ENCODE measurements at places on chromosomes 3 and 15.

GRCh38 chr3:89059211-89059925, 48.1 kb upstream of the EPHA3 start:
- DNase-seq: no peak

- no peak for DNase-seq
These were observed 32.2 kb upstream of the ST8SIA2 start for GRCh38 chr15:92361321-92362000.

DNA sequence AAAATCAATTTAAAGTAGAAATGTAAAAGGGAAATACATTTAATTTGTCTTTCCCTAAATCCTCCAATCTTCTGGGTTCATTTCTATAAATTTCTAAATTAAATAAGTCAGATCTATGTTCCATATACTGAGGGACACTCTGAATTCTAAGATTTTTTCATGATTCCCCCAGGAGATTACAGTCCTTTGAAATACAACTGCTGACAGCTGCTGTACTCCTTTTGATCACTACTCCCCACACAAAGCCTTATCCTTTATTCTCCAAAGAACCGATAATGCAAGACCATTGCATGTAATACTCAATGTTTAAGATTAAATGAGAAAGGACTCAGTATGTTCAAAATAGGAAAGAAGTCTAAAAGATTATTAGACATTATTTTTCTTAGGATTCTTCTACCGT, 865.7 kb downstream of the EPHA3 start:
- no peak for DNase-seq

DNA sequence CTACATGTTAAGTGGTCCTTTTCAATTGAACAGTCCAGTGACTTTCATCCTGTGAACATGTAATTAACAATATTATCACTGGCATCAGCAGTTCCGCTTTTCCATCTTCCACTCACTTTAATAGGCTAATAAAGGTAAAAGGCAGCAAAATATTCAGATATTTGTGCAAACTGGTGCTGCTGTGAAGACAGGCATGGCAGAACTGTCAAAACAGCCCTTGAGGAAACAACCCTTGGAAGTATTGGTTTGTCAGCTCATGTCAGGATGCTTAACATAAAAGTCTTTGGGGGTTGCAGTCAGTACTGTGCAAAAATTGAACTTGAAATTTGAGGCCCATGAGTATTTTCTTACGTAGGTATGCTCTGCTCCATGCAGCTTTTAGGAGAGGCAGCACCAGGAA, 72.0 kb upstream of the CMTM7 start:
- DNase-seq: no peak

- no peak for DNase-seq
These were observed 260.0 kb upstream of the THBS1 start for GRCh38 chr15:39320886-39321285.

DNA sequence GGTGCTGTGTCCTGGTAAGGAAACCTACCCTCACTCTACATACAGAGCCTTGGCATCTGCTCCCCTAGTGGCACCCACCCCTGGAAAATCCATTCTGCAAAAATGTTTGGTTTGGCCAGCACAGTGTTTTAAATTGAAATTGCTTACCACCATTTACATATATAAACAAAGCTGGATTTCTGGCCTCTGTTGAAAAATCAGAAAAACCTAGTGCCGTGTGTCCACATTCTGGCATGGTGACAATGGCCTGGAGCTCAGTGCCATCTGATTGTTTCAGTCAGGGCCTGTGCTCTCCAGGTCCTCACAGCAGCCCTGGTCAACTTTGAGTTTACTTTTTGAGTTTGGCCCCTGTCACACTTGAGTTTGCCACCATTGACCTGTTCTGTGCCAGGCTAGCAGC, 2.9 kb upstream of the IL17RC start:
- DNase-seq: no peak

DNA sequence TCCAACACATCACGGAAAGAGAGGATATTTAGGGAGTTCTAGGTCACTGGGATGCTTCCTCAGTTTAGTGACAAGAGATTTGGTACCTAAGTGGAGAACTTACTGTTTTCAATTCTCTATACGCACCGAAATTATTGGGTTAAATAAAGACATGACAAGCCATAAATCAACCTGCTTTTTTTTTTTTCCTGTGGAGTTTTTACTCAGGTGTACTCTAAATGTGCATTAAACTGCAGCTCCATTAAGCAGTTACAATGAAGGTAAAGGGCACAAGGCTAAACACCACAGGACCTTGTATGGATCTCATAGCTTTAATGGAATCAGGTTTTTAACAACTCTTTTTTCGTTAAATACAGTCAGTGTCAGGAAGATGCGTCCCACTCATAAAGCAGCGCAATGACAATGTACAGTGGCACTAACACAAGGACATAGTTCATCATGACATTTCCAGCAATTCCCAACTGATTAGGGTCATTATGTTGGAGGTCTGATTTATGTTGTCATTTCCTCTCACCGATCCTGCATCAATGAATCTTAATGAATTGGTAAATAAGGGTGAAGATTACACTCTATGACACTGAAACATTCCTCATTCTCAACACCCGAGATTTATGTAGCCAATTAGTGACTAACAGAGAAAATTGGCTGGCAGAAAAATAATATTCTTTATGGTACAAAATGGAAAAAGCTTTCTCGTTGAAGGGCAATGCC, 355.2 kb downstream of the FOXP1 start:
- DNase-seq: no peak

DNA sequence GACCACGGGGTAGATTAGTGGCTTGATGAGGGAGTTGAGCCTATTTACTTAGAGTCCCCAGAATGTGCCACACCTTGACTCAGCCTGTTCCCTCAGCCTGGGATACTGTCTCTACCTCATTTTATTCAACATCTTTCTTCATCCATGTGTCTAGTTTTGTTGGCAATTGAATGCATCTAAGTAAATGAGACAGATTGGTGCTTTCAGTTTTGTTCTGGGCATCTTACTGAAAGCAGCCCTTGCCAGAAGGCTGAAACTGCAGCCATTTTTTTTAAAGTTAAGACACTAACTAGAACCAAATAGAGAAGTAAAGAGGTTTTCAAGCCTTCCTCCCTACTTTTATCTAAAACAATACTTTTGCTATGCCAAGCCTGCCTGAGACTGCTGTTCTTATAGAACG, 246.8 kb downstream of the SLCO3A1 start:
- no peak for DNase-seq

GRCh38 chr3:48634661-48635221, 520 bp downstream of the SLC26A6 start:
- peak; percentile 74 for DNase-seq

- DNase-seq: no peak
These were observed 62.1 kb upstream of the CCDC54 start for GRCh38 chr3:107315141-107315540.

GRCh38 chr3:21509731-21510470, 241.1 kb downstream of the ZNF385D start:
- DNase-seq: no peak

- DNase-seq: no peak
These were observed 767 bp downstream of the EPM2AIP1 start for GRCh38 chr3:36991923-36992805.

- DNase-seq: no peak
These were observed 121.3 kb upstream of the SOX14 start for GRCh38 chr3:137642831-137643230.

DNA sequence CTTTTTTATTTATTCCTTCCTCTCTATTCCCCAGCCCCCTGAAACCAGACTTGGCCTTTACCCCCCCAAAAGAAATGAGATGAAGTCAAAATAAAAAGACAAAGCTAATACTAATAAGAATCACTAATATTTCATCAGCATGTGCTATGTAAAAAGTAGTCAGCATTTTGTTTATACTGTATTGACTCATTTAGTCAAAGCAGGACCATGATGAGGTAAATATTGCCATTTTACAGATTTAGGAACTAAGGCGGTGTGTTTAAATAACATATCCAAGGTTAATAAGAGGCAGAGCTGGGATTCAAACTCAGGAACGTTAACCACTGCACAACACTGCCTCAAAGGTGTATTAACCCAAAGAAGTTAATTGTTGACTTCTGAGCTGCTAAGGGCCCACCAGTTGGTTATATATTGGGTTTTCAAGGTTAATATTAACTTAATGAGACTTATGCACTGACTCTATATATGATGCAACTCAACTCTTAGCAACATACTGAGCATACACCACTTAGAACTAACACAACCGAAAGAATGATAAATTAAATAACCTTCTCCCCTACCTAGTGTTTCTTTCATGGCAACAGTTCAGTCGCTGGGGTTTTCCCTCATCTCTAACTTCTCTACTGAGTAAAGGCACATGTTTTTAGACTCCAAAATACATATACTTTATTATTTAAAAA, 34.7 kb downstream of the FOXP1 start:
- no peak for DNase-seq

DNA sequence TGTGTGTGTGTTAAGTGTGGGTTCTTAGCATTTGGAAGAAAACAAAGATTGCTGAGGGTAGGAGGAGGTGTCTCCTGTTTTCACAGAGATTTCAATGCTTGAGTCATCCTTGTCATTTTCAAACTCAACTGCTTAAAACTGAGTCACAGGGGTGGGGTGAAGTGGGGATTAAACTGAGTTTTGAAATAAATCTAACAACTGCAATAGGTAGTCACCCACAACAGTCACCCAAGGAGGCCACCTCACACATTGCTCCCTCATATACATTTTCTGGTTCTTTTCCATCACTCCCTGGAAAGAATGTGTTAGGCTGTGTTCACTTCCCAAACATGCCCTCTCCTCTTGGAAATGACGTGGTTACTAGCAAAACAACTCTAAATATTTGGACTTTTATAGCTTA, 187.7 kb upstream of the CMC1 start:
- DNase-seq: no peak

GRCh38 chr3:158443632-158444031, 127.4 kb upstream of the MLF1 start:
- DNase-seq: no peak

GRCh38 chr3:99923873-99924272, 106.2 kb downstream of the CMSS1 start:
- DNase-seq: no peak

DNA sequence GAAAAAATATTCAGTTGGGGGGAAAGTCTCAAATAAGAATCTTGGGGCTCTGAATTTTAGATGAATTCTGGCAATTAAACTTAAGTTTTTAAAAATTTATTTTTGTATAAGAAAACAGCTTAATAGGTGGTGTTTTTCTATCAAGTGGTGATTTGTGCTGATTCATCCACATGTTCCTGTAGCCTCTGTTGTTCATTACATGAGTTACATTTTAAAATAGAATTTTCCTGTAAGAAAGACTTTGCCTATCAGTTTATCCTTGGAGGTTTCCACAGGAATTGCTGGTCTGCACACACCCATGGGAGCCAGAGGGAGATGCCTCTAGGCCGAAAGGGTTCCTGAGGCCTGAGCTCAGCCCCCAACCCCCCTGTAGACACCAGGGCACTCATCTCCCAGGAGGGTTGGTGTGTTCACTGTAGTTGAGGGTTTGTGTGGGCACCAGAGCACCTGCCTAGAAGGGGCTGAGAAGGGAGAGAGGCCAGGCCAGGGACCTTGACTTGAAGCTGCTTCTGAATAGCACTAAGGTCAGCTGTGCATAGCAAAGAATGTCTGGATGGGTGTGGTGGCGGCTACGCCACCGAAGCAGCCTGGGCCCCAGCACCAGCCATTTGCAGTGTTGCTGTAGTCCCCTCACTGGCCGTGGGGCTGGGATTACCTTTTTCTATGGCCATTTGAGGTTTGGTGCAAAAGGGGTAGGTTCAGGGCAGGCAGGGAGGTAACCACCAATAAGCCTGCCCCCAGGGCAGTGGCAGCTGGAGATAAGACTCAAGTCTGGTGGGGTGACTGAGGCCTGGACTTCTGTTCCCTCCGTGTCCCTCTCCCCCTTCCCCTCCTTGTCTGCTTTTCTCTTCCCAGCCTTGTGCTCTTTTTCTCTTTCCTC, 11.9 kb downstream of the DNAJA4 start:
- DNase-seq: no peak

DNA sequence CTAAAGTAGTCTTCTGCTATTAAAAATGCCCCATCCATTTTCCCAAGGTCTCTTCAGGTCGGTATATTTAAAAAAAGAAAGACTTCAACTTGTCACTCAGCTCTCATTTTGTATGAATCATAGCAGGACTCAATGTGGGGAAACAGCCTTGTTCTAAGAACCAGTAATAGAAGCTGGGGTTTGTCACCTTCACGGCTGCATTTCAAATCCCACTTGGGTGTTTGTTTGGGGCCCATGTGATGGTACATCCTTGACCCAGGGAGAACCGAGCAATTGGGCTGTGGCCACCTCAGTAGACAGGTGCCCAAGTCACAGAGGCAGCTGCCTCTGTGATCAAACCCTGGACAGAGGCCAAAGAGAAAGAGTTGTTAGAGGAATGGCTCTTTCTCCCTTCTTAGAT, 70.3 kb upstream of the ARL8B start:
- no peak for DNase-seq

GRCh38 chr3:25448750-25449692, 21.0 kb downstream of the RARB start:
- peak; percentile 36 for DNase-seq

- DNase-seq: peak; percentile 77
These were observed 9.1 kb upstream of the SLC9C1 start for GRCh38 chr3:112302881-112303763.

DNA sequence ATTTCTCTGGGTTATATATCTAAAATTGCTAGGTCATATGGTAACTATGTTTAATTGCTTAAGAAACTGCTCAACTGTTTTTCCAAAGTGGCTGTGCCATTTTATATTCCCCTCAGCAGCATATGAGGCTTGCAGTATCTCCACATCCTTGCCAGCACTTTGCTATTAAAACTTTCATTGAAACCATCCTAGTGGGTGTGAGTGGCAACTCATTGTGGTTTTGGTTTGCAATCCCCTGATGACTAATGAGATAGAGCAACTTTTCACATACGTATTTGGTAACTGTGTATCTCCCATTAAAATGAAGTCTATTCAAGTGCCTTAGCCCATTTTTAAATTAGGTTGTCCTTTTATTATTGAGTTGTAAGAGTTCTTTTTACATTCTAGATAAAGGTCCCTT, 17.3 kb downstream of the KPNA1 start:
- DNase-seq: no peak

- DNase-seq: no peak
These were observed 332.9 kb upstream of the RASGRP1 start for GRCh38 chr15:38897551-38897950.

GRCh38 chr3:18740631-18741583, 315.8 kb upstream of the SATB1 start:
- DNase-seq: no peak

GRCh38 chr3:129554356-129555152, 11.6 kb downstream of the H1-8 start:
- DNase-seq: no peak

- DNase-seq: no peak
These were observed 17.7 kb downstream of the AMOTL2 start for GRCh38 chr3:134356411-134357040.

DNA sequence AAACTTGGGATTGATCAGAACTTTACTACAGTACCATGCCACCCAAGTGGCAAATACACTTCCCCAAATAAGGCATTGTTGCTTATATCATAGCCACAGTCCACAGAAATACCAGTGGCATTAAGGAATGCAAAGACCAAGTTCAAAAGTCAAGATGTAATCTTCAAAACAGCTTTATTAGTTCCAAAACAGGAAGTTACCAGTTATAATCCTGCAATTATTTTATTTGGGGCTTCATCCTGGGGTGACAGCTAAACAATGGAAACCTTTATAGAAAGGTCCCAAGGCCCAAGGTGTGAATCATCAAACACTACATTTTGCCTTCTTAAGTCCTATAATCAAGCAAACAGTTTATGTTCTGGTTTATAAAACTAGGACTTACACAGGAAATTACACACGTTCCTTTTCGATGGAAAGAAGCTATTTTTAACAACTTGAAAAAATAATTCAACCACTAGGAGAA, 30.3 kb upstream of the RNF7 start:
- no peak for DNase-seq

All from H9 (cell line).